Lung microvascular endothelial cell (primary cell): ENCODE measurements at places on chromosomes 7 and 10.

DNA sequence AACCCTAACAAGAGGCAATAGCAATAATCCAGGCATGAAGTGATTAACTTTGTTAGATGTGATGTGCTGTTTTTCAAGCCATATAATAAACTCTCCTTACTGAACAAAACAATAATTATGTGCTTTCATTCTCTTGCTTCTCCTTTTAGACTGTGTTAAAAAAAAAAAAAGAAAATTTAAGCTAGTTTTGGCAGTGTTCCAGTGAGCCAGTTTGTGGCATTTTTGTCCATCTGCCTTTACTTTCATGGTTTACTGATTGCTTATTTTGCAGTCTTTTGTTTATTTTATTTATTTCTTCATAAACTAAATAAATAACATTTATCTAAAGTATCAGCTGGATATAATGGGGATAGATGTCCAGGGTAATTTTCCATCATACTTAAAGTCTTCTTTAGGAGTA, 625.3 kb downstream of the CNTNAP2 start:
- DNase-seq: no peak

GRCh38 chr7:152572101-152572500, 103.8 kb downstream of the XRCC2 start:
- no peak for DNase-seq

DNA sequence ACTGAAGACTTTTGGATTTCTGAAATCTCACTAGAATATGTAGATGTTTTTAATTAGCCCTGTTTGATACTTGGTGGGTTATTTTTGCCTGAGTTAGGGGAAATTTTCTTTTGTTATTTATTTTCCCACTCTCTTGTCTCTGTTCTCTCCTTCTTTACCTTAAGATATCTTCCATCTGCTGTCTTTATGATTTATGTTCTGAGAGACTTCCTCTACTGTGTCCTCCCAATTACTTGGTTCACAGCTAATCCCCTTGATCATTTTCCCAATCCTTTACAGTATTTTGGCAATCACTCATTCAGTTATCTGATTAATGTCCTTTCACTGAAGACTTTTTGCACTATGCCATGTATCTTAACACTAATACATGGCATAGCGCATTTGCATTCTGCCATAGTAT, 49.5 kb upstream of the SRPK2 start:
- DNase-seq: no peak

DNA sequence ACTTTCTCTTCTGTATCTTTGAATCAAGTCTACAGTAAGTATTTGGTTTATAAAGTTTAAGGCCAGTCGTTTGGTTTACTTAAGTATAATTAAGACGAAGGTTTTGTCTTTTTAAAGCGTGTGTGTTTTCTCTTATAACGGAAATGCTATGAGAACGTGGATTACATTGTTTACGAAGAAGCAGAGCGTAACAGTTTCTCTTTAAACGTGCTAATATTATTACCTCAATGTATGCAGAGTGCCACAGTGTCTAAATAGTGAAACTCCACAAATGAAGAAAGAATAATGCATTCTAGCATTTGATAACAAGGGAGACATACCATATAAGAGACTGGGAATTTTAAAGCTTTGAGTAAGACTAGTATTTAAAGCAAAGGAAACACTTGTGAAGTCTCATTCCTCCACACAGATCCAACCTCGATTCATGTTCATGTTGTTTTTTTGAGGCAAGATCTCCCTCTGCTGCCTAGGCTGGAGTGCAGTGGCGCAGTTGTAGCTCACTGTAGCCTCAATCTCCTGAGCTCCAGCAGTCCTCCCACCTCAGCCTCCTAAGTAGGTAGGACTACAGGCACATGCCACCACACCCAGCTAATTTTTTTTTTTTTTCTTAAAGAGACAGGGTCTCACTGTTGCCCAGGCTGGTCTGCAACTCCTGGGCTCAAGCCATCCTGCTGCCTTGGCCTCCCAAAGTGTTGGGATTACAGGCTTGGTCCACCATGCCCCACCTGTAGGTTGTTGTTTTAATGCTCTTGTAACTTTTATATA, 75.1 kb downstream of the ANKRD61 start:
- DNase-seq: peak; percentile 59

DNA sequence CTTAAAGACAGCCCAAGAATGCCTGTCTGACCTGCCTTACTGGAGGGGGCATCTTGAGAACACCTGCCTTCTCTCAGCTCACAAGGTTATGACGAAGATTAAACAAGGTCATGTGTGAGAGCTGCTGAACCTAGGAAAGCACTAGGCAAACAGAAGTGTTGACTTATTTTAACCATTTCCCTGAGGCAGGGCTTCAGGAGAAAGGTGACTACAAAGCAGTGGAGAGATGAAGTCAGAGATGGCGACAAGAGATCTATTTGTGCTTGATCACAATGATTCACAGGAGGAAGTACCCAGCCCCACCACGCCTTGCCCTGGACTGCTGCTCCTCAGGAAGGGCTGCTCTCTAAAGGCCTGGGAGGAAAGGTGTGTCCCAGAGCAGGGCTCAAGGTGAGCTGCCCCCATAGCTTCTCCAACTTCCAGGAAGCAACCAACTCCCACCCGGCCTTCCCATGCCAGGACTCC, 27.8 kb downstream of the STN1 start:
- peak; percentile 25 for DNase-seq
